ENCODE measurements at places on chromosomes 12 and 14. TPM values are rescaled to one million over a fixed set of nuclear protein-coding genes. Genes with fewer than 3 reads are reported as not detected.

MUCL1 gene
- not detected for total RNA-seq

GPR132 gene
- 1.4 TPM for total RNA-seq

NANOG gene
- 0.05 TPM for total RNA-seq

SIRT4 gene
- total RNA-seq, result 0.96 TPM

SOX5 gene
- 7.8 TPM for total RNA-seq

DNA sequence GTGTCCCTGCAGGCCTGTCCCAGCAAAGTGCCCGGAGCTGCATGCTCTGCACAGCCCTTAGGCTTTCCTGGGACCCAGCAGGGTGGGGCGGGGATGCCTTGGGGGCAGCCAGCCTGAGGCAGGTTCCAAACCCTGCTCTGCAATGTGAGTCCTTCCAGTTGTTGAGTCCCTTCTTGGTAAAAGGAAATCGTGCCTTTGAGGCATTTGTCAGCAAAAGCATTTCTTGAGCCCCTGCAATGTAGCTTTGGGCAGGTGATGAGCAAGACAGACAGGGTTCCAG is 38.1 kb upstream of the TRAF3 start:
- no peaks in the 10 kb centered on the region for H3K4me1 ChIP-seq
- no peaks in the 10 kb centered on the region for H3K36me3 ChIP-seq
- no peak overlapping the region for H3K27ac ChIP-seq
- no peak overlapping the region for H3K4me3 ChIP-seq

- H3K36me3 ChIP-seq, result no peaks in the 10 kb centered on the region
- no peak overlapping the region for H3K27ac ChIP-seq
- peak; percentile 4 for DNase-seq
- H3K27me3 ChIP-seq, result no peaks in the 10 kb centered on the region
- no peaks in the 10 kb centered on the region for H3K4me1 ChIP-seq
- no peak overlapping the region for H3K4me3 ChIP-seq
These were observed 713.9 kb upstream of the USP15 start for GRCh38 chr12:61546296-61546695.

DNA sequence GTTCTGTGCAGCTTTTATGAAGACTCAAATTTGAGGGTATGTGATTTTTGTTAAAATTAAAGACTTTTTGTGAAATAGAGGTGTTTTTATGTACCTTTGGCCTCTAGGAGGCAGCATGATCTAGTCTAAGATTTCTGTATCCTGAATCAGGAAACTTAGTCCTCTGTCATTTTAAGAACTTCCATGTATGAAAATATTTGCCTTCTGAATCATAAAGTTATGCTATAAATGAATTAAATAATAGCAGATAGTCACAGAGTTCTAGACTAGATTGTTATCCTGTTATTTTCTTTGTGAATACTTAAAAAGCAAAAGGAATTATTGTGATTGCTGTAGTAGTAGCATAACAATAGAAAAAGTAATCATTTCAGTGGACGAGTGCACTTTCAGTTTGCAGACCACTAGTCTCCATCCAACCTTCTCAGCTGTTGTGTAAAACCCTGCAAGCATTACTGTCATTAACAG is 56.3 kb downstream of the FGD4 start:
- H3K4me1 ChIP-seq, result peaks cover 14% of the 10 kb centered on the region
- peak overlapping the region; percentile 38 for H3K27ac ChIP-seq
- DNase-seq, result peak; percentile 40
- no peaks in the 10 kb centered on the region for H3K27me3 ChIP-seq
- no peak overlapping the region for H3K4me3 ChIP-seq
- no peaks in the 10 kb centered on the region for H3K36me3 ChIP-seq

DNA sequence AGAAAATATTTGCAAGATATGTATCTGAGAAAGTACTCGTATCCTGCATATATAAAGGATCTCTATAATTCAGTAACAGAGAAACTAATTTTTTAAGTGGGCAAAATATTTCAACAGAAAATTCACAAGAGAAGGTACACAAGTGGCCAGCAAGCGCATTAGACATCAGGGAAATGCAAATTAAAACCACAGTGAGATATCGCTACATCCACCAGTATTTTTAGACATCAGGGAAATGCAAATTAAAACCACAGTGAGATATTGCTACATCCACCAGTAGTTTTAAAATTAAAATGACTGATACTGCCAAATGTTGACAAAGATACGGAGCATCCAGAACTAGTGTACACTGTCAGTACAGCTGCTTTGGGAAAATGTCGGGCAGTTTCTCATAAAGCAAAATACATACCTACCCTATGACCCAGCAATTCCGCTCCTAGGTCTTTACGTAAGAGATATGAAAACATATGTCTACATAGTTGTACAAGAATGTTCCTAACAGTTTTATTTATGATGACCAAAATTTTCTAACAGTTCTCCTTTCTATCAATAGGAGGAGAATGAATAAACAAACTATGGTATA is 2.8 kb upstream of the KCNK13 start:
- DNase-seq, result no peak
- no peak overlapping the region for H3K27ac ChIP-seq
- H3K36me3 ChIP-seq, result no peaks in the 10 kb centered on the region
- H3K27me3 ChIP-seq, result no peaks in the 10 kb centered on the region

DNA sequence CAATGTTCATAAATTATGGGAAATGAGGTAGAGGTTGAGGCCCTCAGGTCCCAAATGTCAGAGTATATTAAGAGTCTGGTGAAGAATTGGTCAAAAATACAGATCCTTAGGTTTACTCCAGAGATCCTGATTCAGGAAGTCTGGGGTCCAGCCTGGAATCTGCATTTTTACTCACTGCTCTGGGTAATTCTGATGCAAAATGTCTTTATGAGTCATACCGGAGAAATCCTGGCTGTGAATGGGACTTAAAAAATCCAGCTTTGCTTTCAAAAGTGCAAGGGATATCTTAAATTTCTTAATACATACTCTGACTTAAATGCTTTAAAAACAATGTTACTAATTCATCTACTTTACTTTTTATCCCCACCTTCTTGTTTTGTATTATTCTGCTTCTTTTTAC is 74.5 kb downstream of the FERMT2 start:
- no peaks in the 10 kb centered on the region for H3K27me3 ChIP-seq
- no peak overlapping the region for H3K4me3 ChIP-seq
- no peak overlapping the region for H3K27ac ChIP-seq
- no peaks in the 10 kb centered on the region for H3K36me3 ChIP-seq
- no peaks in the 10 kb centered on the region for H3K4me1 ChIP-seq
- DNase-seq, result no peak

GRCh38 chr14:31968956-31969698 is 108.0 kb upstream of the ARHGAP5 start:
- no peaks in the 10 kb centered on the region for H3K4me1 ChIP-seq
- no peak overlapping the region for H3K27ac ChIP-seq
- no peak for DNase-seq
- H3K36me3 ChIP-seq, result no peaks in the 10 kb centered on the region
- H3K27me3 ChIP-seq, result no peaks in the 10 kb centered on the region
- no peak overlapping the region for H3K4me3 ChIP-seq
